M059J (cell line): ENCODE measurements at places on chromosomes 4 and X. TPM values are rescaled to one million over a fixed set of nuclear protein-coding genes. Genes with fewer than 3 reads are reported as not detected.

DNA sequence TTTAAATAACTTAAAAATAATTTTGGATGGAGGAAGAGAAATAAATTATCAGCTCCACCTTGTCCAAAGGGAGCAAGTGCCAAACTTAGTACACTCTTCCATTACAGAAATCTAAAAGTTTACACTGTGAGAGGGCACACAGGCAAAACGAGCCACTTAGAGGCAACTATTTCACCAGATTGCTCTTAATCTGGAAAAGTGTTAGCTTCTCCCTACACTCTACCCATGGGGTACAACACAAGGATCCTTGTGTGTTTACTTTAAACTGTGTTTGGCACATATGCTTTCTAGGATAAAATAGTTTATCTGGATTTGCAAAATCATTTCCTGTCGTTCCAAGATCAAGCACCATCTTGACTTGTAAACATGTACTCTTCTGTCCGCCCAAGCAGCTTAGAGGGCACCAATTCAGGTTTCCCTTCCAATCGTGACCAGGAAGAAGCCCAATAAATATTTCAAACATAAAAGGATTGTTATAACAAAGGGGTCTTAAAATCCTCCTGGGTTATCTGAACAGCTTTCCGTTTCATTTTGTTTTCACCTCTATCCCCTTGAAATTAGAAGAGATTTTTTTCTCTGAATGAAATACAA, 29.0 kb upstream of the KDR start:
- no peak for DNase-seq

DNA sequence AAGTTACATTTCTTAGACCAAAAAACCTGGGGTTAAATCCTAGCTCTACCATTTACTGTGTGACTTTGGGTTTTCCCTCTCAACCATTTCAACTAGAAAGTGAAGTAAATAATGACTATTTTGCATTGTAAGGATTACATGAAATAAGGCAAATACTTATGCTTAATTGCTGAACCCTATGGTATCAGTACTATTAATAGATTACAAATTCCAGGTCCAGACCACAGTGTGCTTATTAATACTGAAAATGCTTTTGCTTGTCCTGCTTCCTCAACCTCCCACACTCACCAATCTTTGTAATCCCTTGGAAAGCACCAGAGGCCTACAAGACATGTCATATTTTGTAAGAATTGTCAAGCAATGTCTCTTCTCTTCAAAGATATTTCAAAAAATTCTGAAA, 456.5 kb downstream of the SPOCK3 start:
- DNase-seq, result no peak

GRCh38 chr4:76658231-76659102, 223.4 kb downstream of the SHROOM3 start:
- peak; percentile 89 for DNase-seq

DNA sequence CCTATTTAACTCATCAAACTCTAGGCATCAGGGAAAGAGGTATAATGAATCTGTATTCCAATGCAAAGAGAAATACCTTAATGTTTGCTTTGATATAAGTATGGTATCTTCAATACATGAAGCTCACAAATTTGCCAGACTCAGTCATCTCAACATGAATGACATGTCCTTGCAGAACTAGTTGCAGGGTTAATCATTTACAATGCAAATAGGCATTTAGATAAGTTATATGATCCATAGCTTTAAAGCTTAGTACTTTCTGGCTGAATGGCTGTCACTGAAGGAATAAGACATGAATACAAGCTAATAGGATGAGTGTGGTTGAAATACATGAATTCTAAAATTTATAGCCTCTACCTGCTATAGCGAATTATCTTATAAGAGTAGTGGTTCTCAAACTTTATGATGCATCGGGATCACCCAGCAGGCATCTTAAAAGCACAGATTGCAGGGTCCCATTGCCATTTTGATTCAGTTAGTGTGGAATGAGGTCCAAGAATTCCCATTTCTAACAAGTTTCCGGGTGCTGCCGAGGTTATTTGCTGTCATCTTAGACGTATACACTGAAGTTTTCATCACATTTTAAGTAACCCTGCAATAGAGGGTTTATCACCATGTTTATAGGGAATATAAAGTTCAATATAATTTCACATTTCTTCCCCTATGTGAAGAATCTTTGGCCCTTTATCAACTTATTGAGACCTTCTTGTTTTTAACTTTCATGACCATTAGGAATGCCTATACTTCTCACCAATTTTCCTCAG, 439.2 kb downstream of the ARHGAP24 start:
- DNase-seq, result no peak

DNA sequence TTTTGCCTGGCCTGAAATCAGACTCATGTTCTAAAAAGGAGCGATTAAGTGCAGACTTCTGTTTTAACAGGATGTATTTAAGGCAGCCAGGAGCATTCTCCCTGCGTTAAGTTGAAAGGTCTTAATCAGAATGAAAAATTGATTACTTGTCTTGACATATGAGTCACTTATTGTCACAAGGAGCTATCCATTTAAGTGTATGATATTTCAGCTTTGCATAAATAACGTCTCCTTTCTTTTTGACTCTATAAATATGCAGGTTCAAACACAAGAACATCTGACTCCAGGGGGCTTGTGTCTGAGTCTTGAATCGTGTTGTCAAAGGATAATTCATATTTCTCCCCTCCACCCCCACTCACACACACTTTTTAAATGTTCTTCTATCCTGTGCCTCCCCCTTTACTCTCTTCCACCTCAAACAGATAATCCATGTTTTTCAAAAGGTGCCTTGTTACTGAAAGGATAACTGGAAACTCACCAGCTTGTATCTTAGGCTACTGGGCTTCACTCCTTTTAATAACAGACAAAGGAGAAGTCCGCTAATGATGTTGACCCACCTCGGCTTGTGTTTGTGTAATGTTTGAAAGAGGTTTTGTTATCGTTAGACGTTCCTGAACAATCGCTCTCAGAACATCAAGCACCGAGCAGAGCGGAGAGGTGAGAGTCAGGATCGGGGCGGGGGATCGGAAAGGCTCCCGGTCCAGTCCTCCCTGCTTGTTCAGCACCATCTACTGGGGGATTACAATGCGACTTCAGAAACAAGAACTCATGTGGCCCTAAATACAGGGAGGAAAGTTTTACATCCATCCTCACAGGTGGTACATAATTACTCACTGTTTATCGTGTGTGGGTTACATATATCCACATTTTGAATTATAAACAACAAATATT, 107.5 kb upstream of the RPL34 start:
- peak; percentile 57 for DNase-seq

Gene CDX4
- not detected in 2 replicates for total RNA-seq

Gene SULT1B1
- total RNA-seq, result not detected in 2 replicates

Gene PCSK1N
- 4.1 and 9.0 TPM in 2 replicates for total RNA-seq

GRCh38 chr4:105894660-105895582, at the start of gene NPNT:
Gene NPNT (plus strand): TSS chr4:105895471. CDS start chr4:105895653, 182 bp downstream.
- peak; percentile 34 for DNase-seq

DNA sequence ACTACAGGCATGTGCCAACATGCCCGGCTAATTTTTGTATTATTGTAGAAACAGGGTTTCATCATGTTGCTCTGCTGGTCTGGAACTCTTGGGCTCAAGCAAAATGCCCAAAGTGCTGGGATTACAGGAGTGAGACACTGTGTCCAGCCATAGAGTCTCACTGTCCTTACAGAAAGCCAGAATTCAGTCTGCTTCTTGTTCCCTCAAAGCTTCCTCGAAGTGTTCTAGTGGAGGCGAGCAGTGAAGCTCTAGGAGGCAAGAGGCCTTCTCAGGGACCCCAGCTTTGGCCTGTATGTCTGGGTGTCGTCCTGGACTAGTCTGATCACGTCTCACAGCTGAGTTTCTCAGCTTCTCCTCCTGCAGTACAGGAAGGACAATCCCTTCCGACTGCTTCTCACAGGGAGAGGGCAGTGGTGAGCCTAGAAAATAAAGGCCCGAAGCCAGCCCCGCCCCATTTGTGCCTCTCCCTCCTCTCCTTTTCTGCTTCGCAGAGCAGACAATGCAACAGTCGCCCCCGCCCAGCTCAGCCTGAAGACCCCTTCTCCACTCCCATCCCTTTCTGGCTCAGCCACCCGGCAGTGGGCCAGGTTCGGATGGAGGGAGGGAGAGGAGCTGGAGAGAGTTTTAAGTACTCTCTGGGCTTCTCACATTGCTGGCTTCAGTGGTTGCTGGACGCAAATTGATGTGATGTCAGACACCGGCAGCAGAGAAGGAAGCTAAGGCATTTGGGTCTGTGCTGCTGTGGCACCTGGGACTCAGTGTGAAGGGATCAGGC, 11.1 kb upstream of the FAM3A start:
- DNase-seq, result peak; percentile 85
